ENCODE measurements at places on chromosomes 1 and 21.

GRCh38 chr1:183685112-183685713 lies 32.1 kb upstream of the APOBEC4 start:
- no peaks in the 10 kb centered on the region for H3K4me1 ChIP-seq
- H3K36me3 ChIP-seq, result no peaks in the 10 kb centered on the region
- H3K4me3 ChIP-seq, result no peak overlapping the region
- H3K27ac ChIP-seq, result no peak overlapping the region
- no peak for DNase-seq

DNA sequence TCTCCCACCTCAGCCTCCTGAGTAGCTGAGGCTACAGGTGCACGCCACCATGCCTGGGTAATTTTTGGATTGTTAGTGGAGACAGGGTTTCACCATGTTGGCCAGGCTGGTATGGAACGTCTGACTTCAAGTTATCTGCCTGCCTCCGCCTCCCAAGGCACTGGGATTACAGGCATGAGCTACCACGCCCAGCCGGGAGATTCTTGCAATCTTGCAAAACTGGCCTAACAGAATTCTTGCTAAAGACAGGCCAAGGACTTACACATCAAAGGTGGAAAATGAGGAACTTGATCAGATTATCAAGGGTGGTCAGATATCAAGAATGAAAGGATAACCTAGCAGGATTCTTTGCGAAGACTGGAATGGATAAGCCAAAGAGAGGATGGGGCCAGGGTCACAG lies 98.3 kb upstream of the TIAM1 start:
- no peak overlapping the region for H3K27ac ChIP-seq
- no peak for DNase-seq
- no peaks in the 10 kb centered on the region for H3K36me3 ChIP-seq
- H3K27me3 ChIP-seq, result no peaks in the 10 kb centered on the region

DNA sequence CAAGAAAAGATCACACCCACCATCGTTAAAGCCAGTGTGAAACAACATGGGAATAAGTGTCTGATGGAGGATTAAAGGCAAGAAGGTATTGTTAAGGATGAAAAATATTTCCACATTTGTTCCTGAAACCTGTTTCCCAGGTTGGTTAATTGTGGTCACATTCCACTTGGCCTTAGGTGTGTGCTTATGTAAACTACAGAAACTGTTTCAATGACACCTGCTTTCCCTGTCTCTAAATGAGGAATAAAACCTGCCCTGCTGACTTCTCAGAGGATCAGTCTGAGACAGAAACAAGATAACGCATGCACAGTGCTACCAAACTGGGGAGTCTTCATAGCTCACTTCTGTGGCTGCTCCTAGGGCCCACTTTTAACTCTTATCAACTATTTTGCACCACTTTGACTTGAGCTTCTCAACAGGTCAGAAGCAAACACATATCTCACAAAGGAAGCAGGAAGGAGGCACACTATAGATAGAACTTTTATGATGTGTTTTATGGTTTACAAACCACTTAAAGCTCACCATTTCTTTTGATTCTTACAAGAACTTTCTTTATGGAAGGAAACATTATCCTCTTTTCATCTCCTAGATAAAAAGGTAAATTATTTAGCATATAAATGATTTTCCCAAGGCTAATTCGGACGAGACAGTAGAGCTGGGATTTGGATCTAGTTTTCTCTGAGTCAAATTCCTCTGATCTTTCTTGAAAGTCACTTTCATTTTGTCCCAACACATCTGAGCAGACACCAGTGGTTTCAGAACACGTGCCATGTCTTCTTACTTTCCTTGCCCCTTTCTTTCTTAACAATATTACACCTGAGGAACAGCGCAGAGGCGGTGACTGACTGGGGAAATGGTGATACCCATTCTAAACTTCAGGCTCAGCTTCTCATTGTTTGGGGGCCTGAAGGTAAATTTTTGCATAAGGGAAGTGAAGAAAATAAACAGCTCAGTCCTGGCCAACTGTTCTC lies 33.4 kb downstream of the CYP2J2 start:
- H3K36me3 ChIP-seq, result no peaks in the 10 kb centered on the region
- no peak for DNase-seq
- H3K4me3 ChIP-seq, result no peak overlapping the region

GRCh38 chr1:77316966-77317365 lies 35.1 kb downstream of the AK5 start:
- no peak for DNase-seq
- H3K36me3 ChIP-seq, result no peaks in the 10 kb centered on the region
- no peak overlapping the region for H3K4me3 ChIP-seq
- H3K27ac ChIP-seq, result no peak overlapping the region
- H3K27me3 ChIP-seq, result no peaks in the 10 kb centered on the region

- H3K4me3 ChIP-seq, result no peak overlapping the region
- H3K4me1 ChIP-seq, result no peaks in the 10 kb centered on the region
- DNase-seq, result no peak
These were observed 63.1 kb upstream of the KLHDC7A start for GRCh38 chr1:18417316-18418269.

GRCh38 chr1:62906428-62906886 lies 122.5 kb downstream of the ATG4C start:
- H3K4me1 ChIP-seq, result no peaks in the 10 kb centered on the region
- H3K27ac ChIP-seq, result no peak overlapping the region
- no peaks in the 10 kb centered on the region for H3K36me3 ChIP-seq
- no peaks in the 10 kb centered on the region for H3K27me3 ChIP-seq
- DNase-seq, result no peak

GRCh38 chr1:170471398-170472053 lies 60.4 kb upstream of the GORAB start:
- no peak overlapping the region for H3K4me3 ChIP-seq
- no peak overlapping the region for H3K27ac ChIP-seq
- no peaks in the 10 kb centered on the region for H3K36me3 ChIP-seq
- peaks cover 5% of the 10 kb centered on the region for H3K4me1 ChIP-seq
- DNase-seq, result no peak

GRCh38 chr1:100643471-100644196 lies 75.9 kb upstream of the VCAM1 start:
- peak overlapping the region; percentile 4 for H3K27ac ChIP-seq
- no peak overlapping the region for H3K4me3 ChIP-seq
- no peaks in the 10 kb centered on the region for H3K4me1 ChIP-seq
- H3K36me3 ChIP-seq, result no peaks in the 10 kb centered on the region
- H3K27me3 ChIP-seq, result no peaks in the 10 kb centered on the region

- H3K4me1 ChIP-seq, result no peaks in the 10 kb centered on the region
- no peaks in the 10 kb centered on the region for H3K36me3 ChIP-seq
- no peak overlapping the region for H3K4me3 ChIP-seq
These were observed 5.5 kb upstream of the RNF11 start for GRCh38 chr1:51230501-51231078.

- H3K27ac ChIP-seq, result no peak overlapping the region
- DNase-seq, result no peak
- no peak overlapping the region for H3K4me3 ChIP-seq
- H3K27me3 ChIP-seq, result no peaks in the 10 kb centered on the region
- H3K4me1 ChIP-seq, result no peaks in the 10 kb centered on the region
These were observed 47.7 kb downstream of the ST6GALNAC3 start for GRCh38 chr1:76122271-76122670.

DNA sequence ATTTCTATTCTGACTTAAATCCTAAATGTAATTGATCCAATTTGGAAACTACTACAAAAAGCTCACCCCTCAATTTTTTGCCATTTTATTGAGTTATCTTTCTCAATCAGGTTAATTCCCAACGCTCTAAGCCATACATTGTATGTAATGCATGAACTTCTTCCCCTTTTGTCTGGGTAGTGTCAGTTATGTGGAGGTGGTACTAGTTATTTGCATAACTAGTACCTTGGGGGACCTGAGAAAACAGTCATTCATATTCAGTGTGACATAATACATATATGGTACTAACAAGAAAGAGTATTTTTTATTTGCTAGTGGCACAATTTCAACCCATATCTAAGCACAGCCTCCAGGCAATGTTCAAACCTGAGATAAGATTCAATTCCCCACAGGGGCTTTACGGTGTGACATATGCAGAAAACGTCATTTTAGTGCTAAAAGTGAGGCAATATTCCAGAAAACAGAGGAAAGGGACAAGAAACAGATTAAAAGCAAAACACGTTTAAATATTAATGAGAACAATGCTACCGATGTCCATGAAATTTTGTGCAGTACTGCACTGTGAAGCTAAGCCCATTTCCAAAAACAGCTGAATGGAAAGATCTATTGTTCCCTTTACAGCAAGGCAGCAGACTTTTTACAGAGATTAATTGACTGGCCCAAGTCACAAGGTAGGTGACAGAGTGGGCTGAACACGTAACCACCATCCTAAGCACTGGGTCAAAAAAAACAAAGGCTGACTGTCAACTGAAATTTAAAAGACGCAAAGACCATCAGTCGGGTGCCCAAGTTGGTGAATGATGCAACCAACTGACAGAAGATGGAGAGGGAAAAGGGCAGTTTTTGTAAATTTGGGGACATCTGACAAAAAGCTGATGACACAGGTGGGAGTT lies 1.4 kb downstream of the HLCS start:
- no peak overlapping the region for H3K27ac ChIP-seq
- no peak for DNase-seq

DNA sequence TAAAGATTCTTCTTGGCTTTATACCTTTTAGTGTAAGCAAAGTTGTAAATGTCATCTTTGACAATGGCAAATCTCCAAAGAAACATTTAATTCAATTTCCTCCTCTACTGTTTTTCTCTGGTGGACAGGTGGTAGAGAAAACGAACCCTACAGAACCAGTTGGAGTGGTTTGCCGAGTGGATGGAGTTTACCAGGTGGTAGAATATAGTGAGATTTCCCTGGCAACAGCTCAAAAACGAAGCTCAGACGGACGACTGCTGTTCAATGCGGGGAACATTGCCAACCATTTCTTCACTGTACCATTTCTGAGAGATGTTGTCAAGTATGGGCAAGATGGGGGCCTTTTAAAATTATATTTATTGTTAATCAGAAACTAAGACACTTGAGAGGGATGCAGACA lies 25.8 kb downstream of the UAP1 start:
- no peak overlapping the region for H3K27ac ChIP-seq
- no peak for DNase-seq
- H3K4me3 ChIP-seq, result no peak overlapping the region
- no peaks in the 10 kb centered on the region for H3K4me1 ChIP-seq

- no peaks in the 10 kb centered on the region for H3K36me3 ChIP-seq
- DNase-seq, result no peak
- H3K4me3 ChIP-seq, result no peak overlapping the region
- no peaks in the 10 kb centered on the region for H3K27me3 ChIP-seq
These were observed 39.5 kb upstream of the DDAH1 start for GRCh38 chr1:85504417-85504816.

DNA sequence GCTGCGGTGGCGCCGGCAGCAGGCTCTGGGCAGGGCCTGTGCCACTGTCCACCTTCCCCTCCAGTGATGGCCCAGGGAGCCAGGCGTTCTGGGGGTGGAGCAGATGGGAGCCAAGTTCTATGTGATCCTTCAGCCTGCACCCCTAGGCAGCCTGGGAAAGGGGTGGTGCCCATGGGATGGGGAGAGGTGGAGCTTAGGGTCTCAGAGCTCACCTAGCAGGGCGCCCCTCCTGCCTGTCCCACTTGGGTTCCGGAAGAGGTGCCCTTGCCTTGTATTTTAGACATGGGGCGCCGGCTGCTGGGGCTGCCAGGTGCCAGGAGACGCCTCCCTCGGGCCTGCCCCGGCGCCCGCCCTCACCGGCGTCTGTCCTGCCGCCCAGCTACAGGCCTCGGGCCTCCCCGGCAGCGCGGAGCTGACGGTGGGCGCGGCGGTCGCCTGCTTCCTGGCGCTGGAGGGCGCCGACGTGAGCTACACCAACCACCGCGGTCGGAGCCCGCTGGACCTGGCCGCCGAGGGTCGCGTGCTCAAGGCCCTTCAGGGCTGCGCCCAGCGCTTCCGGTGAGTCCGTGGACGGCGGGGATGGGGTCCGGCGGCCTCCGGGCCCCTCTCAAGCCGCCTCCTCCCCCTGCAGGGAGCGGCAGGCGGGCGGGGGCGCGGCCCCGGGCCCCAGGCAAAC lies 3.1 kb upstream of the MMP23B start:
- no peak for DNase-seq
- no peaks in the 10 kb centered on the region for H3K4me1 ChIP-seq
- no peak overlapping the region for H3K27ac ChIP-seq
- peak overlapping the region; percentile 13 for H3K4me3 ChIP-seq
- no peaks in the 10 kb centered on the region for H3K27me3 ChIP-seq

GRCh38 chr1:87403061-87403820 lies 74.6 kb downstream of the LMO4 start:
- no peaks in the 10 kb centered on the region for H3K36me3 ChIP-seq
- DNase-seq, result no peak
- H3K4me3 ChIP-seq, result no peak overlapping the region
- no peaks in the 10 kb centered on the region for H3K4me1 ChIP-seq

Data from ascending aorta (tissue), 2 donors.